ENCODE measurements at places on chromosomes 5 and 9.

GRCh38 chr5:34545626-34546025 is 110.5 kb upstream of the RAI14 start:
- peak; percentile 53 for DNase-seq

DNA sequence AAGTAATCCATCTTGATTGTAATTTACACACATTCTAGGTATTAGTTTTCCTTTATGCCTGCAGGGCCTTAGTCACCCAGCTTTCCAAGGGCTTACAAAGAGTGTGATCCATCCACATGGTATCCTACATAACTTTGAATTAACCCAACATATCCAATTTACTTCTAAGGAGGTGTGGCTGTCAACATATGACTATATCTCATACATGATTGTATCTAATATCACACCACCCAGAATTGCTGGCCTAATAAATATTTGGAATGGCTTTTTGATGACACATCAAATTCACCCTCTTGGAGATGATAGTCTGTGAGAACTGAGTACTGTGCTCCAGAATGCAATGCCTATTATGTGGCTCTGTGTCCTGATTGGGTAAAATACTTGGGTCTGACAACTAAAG is 363.3 kb upstream of the GRIN3A start:
- DNase-seq = no peak

- peak; percentile 10 for DNase-seq
Observed at GRCh38 chr5:142939006-142939405, 168.8 kb downstream of the ARHGAP26 start.

- DNase-seq = peak; percentile 60
Observed at GRCh38 chr9:123550012-123550411, 194.0 kb downstream of the CRB2 start.

GRCh38 chr5:143554187-143554717 is 150.8 kb upstream of the NR3C1 start:
- peak; percentile 91 for DNase-seq

DNA sequence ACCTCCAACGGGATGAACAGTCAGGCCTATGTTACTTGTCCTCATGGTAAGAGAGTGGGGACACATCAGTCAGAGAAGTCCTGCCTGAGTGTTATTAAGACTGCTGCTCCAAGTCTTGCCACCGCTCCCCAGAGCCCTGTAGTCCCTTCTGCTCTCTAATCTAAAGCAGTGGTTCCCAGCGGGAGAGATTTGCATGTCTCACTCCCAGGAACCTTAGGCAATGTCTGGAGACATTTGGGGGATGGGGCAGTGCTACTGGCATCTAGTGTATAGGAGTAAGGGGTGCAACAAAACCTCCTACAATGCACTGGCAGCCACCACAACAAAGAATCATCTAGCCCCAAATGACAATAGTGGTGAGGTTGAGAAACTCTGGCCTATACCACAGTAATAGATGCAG is 2.6 kb upstream of the SVEP1 start:
- no peak for DNase-seq

- DNase-seq = no peak
Observed at GRCh38 chr5:2710910-2711309, 40.6 kb downstream of the IRX2 start.

DNA sequence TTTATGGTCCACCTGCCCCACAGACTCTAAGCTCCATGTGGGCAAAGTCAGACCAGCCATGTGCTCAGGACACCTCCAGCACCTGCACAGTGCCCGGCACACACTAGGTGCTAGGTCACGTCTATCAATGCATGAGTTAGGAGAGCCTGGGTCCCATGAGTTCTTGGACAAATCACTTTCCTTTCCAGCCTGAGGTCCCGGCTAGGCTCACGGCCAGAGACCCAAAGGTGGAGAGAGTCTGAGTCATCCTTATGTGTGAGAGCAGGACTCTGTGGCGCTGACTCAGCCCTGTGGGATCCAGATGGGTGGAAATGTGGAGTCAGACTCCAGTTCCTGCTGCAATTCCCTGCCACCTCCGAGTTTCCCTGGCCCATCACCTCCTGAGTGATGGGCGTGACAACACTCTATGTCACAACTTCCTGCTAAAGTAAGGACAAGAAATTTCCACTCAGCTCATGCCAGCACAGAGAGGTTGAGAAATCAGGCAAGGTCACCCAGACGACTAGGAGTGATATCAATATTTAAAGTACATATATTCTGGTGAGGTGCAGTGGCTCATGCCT is 2.5 kb upstream of the ST6GALNAC4 start:
- DNase-seq = peak; percentile 88

- no peak for DNase-seq
Observed at GRCh38 chr5:77945874-77946273, 169.7 kb upstream of the TBCA start.

DNA sequence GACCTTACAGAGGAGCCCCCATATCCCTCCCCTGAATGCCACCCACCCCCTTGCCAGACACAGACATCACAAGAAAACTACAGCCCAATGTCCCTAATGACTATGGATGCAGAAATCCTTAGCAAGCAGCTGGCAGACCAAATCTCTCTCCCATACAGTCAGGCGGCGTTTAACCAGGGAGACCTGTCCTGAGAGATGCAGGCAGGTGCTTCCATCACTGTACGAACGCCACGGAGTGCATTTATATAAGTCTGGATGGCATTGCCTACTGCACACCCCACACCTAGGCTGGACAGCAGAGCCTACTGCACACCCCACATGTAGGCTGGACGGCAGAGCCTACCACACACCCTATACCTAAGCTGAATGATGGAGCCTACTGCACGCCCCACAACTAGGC is 34.4 kb upstream of the SARDH start:
- DNase-seq = no peak

GRCh38 chr9:89171231-89171630 is 7.4 kb downstream of the SHC3 start:
- no peak for DNase-seq

DNA sequence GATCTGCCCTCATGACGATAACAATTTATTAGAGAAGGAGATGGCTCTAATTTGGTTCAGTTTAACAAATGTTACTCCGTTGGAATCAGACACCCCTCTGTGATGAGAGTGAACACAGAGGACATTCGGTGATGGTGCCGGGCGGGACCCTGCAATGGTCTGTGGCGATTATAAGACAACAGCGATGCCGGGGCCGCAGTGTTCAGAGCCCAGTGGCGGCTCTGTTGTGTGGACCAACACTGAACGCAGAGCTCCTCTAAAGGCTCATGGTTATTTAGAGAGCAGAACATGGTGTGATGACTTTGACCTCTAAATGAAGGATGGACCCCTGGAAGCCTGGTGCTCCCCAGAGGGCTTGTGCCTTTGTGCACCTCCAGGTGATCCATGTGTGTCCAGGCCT is 21.2 kb downstream of the UBE2QL1 start:
- DNase-seq = no peak

GRCh38 chr9:73183917-73184861 is 32.5 kb downstream of the ANXA1 start:
- no peak for DNase-seq

DNA sequence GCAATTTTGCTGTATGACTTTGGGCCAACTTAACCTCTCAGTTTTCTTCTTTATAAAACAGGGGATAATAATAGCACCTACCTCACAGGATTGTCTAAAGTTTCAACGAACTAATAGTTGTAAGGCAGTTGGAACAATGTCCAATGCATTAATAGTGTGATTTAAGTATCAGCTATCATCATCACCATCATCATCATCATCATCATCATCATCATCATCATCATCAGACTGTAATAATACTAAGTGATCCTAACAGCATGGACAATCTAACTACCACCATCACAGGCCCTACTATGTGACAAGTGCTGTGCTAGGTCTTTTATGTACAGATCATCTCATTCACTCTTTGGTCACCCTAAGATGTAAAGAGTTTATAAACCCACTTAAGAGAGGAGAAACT is 196.0 kb downstream of the MAPKAP1 start:
- DNase-seq = no peak

- DNase-seq = no peak
Observed at GRCh38 chr9:19935422-19935821, 146.6 kb upstream of the SLC24A2 start.

GRCh38 chr9:133116346-133117231 is 4.5 kb downstream of the RALGDS start:
- DNase-seq = no peak

DNA sequence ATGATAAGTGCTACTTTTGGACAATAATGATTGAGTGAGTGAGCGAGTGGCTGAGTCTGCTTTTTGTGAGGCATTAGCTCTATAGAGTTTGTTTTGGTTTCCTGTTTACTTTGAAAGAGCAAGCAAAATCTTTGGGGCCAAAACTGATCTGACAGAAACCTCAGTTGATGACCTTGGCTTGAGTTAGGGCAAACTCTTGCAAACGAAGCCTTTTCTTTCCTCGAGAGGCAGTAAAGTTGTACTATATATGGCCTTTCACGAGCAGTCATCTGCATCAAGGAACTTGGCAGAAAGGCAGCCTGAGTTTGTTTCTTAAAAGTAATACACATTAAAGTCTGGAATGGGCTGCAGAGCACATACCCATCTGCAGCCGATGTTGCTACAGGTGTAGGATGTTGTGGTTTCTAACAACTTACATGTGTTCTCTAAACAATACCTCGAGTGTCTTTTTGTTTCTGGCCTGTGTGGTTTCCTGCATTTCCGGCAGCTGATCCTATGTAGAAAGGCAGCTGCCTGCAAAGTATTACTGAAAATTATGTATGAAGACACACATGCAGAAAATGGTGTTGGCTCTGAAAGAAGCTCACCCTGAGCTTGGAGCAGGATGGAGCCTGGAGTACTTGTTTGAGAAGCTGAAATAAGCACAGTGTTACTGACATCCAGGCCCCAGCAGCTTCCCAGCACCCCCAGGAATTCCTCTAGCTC is 60.8 kb downstream of the FOXD1 start:
- no peak for DNase-seq

DNA sequence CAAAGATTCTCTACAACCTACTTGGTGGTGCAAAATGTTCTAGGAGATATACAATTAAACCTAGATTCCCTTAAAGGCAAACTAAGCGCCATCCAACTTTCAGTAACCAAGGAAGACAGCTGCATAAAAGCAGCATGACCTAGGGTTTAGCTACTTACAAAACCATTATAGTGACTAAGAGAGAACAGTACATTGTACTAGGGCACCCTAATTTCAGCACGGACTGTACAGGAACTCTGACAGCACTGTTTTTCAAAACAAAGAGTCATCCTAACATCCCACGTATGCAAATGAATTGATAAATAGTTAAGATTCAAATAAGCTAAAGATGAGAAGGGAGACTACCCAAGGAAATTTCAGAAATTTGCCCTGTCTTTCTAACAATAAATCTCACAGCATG is 30.0 kb downstream of the STRBP start:
- no peak for DNase-seq

DNA sequence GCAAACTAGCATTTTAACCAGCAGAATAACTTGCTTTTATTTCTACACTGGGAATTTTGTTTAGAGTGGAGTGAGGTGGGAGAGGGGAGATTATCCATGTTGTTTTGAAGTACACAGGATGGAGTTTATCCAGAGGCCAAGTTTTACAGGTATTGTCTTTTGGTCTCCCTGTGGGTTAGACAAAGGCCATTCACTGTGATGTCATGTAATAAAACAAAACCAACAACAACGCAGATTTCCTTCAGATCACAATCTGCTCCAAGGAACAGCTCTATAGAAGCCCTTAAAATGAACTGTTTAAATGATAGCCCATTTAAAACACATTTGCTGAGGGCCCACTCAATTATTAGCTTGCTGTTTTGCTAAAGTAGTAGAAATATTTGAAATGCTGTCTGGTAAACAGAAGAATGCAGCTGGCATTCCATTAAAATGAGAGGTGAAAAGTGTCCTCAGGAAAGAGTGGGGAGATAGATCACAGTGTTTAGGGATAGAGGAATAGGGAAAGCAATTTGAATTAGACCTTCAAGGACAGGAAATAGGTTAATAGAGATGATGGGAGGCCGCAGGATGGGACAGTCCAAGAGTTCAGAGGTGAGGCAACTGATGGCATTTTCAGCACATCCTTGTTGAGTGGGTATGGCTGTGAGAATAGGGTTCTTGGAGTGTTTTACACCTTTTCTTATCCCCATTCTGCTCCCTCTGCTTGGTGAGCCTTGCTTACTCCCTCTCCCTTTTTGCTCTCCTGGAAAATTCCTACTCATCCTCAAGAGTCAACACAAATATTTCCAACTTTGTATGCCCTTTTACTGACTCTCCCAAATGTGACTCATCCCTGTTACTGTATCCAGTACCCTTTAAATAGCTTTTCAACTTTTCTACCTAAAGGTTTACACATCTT is 140.1 kb upstream of the NR3C1 start:
- DNase-seq = no peak

DNA sequence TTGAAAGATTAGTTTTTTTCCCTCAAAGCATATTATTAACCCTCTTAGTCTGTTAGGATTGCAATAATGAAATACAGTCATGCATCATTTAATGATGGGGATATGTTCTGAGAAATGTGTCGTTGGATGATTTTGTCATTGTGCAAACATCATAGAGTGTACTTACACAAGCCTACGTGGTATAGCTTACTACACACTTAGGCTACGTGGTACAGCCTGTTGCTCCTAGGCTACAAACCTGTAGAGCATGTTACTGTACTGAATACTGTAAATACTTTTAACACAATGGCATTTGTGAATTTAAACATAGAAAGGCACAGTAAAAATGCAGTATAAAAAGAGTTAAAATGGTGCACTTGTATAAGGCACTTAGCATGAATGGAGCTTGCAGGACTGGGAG is 132.7 kb downstream of the PDE8B start:
- DNase-seq = no peak

- peak; percentile 32 for DNase-seq
Observed at GRCh38 chr5:171978519-171978918, 27.9 kb downstream of the FBXW11 start.

DNA sequence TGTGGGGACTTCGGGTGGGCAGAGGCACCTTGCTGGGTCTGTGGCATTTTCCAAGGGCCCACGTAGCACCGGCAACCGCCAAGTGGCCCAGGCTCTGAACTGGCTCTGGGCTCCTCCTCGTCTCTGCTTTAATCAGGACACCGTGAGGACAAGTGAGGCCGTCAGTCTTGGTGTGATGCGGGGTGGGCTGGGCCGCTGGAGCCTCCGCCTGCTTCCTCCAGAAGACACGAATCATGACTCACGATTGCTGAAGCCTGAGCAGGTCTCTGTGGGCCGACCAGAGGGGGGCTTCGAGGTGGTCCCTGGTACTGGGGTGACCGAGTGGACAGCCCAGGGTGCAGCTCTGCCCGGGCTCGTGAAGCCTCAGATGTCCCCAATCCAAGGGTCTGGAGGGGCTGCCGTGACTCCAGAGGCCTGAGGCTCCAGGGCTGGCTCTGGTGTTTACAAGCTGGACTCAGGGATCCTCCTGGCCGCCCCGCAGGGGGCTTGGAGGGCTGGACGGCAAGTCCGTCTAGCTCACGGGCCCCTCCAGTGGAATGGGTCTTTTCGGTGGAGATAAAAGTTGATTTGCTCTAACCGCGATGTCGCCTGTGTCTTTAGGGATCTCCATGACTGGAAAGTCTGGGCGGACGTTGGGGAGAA is 5.8 kb downstream of the DPP7 start:
- no peak for DNase-seq

Measured in suppressor macrophage (primary cell).